ENCODE measurements at places on chromosomes 3 and 15. TPM values are rescaled to one million over a fixed set of nuclear protein-coding genes. Genes with fewer than 3 reads are reported as not detected.

DNA sequence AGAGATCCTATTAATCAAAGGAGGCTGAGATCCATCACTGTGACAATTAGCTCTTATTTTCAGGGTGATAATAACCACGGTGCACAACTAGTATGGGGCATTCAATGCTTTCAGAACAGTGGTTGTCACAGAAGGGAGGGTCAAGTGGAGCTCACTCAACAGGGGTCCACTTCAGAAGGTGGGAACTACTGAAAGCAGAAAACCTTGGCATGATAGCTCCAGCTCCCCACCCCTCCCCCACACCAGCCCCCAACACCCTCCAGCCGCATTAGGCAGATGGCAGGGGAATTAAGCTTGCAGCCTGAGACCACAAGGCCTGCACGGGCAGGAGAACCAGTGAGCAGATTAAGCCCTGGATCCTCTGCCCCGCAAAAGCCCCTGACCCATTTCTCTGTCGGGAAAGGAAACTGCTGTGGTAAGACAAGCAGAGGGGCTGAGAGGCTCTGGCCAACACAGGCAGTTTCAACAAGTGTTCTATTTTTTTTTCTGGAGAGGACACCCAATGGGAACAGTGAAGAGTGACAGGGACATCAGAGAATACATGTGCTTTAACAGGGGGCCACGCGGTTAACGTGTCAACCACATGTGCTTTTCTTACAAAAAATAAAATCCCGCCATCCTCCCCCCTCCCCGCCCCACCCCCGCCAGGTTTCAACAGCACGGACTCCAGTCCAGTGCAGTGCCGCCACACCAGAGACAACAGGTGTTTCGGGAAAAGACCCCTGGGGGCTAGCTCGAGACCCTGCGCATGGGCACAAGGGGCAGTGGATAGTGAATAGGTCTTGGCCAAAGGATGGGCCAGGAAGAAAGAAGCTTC is 997 bp downstream of the FYCO1 start:
- no peak for DNase-seq

DNA sequence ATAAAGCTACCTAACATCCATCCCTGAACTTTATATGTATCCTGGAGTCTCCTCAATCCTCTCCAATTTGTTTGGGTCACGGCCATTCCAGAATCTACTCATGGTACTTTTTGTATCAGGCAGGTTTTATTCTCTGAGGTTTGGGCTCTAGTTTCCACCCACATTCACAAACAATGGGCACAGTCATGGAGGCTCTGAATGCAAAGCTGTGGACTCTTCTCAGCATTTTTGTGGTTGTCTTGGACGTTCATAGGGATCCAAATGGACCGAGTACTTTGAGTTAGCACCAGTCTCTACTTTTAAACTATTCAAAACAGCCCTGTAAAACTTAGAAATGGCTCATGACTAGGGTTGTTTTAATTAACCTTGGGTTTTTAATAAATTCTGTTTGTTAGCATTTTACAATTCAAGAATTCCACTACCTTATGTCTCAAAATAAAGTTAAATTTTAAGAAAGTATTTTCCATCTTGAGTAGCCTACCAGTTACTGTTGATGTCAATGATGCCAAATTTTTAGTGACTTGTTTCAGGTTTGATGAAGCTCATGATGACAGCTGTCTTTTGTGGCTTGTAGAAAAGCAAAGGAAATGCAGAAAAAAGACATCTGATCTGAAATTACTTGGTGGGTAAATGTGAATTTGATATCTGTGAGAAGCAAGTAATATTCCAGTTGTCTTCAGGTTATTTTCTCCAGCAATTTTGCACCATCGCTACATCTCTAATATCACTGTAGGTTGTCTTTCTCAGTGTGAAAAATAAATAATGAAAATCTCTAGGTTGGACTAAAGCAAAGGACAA is 275.7 kb upstream of the THBS1 start:
- no peak for DNase-seq

DNA sequence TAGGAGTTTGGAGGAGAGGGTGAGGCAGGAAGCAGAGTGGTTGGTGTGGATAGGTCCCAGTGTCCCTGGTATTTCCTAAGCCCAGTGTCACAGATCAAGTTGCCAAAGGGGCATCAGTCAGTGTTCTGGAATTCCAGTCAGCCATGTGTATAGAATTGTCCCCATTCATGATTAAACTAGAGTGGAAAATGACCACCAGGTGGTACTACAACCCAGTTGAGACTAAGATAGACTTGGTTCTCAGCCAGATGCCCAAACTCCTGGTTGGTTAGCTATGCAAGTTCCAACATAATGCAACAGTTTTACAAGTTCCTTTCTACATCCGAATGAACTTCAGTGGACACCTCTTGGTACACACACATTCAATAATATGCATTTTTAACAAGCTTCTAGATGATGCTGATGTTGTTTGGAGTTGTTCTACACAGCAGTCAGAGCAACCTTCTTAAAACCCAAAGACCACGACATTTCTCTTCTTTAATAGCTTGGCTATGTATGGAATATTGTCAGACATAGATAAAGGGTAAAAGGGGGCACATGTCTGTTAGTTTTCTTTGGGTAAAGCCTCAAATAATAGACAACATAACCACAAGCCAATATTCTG is 8.4 kb upstream of the ATR start:
- no peak for DNase-seq

- no peak for DNase-seq
Measured at GRCh38 chr3:193970773-193971206, 165.2 kb upstream of the HES1 start.

- DNase-seq, result peak; percentile 33
Measured at GRCh38 chr3:126461450-126462070, 14.1 kb downstream of the ZXDC start.

DNA sequence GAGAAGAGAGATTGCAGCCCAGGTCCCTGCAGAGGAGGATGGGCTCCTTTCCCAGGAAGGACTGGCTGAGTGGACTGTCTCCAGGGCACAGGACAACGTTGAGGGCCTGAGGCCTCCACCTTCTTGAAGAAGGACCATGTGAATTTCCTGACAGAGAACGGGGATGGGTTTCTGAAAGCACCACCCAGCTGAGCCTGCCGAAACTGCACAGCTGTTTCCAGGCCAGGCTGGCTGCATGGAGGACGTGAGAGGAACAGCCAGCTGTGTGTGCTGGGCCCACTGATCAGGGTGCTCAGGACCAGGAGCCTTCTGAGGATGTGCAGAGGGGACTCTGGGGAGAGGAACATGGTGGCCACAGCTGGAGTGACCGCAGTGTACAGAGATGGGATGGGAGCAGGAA is 39.2 kb downstream of the HMCES start:
- DNase-seq, result no peak

DNA sequence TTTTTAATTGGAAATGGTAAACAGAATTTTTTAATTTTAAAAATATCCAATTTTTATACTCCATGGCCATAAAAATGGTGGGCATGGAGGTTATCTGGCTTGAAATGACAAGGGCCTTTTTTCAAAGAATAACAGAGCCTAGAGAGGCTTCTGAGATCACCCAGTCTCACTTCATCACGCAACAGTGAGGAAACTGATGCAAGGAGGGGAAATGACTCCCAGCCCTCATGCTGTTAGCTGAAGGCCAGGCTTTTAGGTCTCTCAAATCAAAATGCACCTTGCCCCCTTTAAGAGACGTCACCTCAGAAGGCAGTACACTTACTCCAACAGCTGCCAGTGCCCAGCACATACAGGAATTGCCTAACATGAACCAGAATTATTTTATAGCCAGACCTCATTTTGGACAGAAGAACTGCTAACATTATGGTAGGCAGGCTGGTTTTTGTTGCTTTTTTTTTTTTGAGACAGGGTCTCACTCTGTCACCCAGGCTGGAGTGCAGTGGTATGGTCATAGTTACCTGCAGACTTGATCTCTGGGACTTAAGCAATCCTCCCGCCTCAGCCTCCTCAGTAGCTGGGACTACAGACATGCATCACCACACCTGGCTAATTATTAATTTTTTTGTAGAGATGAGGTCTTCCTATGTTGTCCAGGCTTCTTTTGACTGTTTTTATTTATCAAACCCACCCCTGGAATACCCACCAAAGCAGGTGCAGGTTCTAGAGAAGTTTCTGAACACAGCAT is 9.1 kb downstream of the RAB43 start:
- DNase-seq, result no peak

DNA sequence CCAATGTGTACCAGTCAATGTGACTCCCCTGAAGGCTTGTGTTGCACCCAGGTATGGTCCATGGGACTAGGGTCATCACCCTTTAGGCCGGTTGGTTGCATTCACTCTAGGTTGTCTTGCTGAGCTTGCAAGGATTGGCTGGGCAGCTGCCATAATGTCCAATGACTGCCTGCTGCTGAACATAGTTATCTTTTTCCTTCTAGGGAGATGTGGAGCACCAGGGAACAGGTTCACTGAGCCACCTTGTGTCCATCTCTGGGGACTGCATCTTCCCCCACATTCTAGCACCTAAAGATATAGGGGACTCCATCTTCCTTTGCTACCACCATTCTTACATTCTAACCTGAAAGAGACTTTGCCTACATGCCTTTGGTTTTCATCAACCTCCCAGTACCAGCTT is 580.4 kb upstream of the TBL1XR1 start:
- no peak for DNase-seq

DNA sequence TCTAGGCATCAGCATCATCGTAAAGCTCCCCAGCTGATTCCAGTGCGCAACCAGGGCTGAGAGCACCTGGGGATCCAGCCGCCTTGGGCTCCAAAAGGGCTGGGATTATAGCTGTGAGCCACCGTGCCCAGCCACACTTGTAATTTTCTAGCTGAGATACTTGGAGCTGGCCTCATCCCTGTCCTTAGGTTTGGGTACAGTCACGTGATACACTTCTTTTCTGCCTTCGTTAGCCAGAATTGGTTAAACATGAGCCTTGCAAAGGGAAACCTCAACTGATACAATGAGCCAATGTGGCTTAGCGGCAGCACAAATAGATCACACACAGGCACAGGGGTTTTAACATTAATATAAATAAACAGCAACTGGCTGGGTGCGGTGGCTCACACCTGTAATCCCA is 69.8 kb upstream of the GCNT3 start:
- DNase-seq, result no peak

GRCh38 chr3:50294492-50295403 is 2.5 kb upstream of the IFRD2 start:
- no peak for DNase-seq

DNA sequence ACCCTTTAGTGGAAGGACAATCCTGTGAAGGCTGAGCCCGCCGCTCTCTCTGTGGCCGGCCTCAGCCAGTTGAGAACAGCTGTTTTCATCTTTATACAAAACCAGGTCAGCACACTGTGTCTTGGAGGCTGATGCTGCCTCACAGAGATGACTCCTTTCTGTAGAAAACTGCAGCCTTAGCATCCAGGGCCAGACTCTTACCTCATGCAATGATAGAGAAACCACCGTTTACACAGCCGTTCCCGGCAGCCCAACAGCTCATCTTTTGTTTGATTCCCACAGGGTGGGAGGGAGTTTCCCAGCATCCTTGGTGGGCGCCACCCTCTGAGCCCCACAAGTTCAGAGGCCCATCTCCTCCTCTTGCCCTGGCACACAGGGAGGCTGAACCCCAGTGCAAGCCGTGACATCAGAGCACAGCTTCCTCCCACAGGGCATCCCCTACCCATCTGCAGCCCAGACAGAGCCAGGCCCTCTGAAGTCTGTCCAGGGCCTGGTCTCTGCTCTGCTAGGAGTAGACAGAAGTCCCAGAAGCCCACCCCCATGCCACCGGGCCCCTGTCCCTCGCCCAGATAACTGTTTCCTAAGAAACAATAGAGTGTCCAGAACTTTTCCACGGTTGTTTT is 105.0 kb downstream of the LRRK1 start:
- DNase-seq, result peak; percentile 59

- DNase-seq, result no peak
Measured at GRCh38 chr3:69547461-69547880, 161.6 kb upstream of the FRMD4B start.

GRCh38 chr3:41243183-41243582 is 43.9 kb downstream of the CTNNB1 start:
- DNase-seq, result no peak

DNA sequence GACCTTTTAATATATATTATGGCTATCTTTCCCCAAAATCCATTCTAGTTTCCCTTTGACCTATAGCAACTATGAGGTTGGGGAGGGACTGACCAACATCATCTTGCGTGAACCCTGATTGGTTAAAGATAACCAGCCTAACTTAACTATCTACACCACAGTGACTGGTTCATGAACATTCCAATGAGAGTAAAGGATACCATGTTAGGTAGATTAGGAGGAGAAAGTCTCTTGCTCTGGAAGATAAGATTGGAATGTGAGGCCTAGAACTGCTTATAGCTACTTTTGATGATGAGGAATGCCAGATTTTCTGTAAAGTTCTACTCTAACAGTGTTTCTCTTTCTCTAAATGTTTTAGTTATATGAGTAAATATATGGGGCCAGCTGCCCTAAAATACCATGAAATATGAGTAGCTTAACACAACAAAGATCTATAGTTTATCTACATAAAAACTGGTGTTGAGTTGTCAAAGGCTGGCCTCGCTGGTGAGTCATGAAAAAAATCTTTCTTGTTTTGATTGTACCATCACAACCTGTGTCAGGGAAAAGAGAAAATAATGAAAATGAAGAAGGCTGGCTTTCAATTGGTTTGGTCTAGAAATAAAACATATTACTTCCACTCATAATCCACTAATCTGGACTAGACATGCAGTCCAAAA is 481.4 kb downstream of the NSUN3 start:
- no peak for DNase-seq

- no peak for DNase-seq
Measured at GRCh38 chr3:106957029-106957428, 420.2 kb upstream of the CCDC54 start.

GRCh38 chr3:13047296-13048165 is 25.7 kb downstream of the IQSEC1 start:
- no peak for DNase-seq

DNA sequence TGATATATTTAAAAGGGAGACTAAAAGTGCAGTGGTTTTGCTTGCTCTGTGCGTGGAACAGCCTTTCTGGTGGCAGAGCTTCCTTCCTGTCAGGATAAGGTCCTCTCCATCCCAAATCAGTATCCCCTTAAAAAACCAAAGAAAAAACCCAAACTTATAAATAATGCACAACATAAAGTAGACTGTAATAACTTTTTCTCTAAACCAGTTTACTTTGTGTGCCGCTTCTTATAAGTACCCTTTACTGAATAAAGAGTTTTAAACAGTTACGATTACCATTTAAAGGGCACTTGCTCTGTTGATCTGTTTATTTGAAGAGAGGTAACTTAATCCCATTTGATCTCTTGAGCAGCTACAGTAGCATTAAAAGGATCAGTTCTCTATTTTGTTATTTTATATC is 2.5 kb downstream of the PIK3CA start:
- DNase-seq, result no peak

The MESP1 gene
- 0.86 TPM for total RNA-seq

The DNASE1L3 gene
- total RNA-seq, result 0.67 TPM

The CHL1 gene
- total RNA-seq, result 2.5 TPM

The ARPIN gene
- 14.4 TPM for total RNA-seq

The LSAMP gene
- 0.48 TPM for total RNA-seq

The STAC gene
- 0.51 TPM for total RNA-seq

The CHST13 gene
- total RNA-seq, result 0.16 TPM

The DAZL gene
- total RNA-seq, result not detected

The HDC gene
- 1.00 TPM for total RNA-seq

The IL17RD gene
- 4.3 TPM for total RNA-seq

Measured in cardiac septum (tissue), 1 donor.